ENCODE measurements at places on chromosomes 7 and 10.

- peak; percentile 10 for DNase-seq
Observed at GRCh38 chr10:77421591-77421990, 216.0 kb downstream of the KCNMA1 start.

DNA sequence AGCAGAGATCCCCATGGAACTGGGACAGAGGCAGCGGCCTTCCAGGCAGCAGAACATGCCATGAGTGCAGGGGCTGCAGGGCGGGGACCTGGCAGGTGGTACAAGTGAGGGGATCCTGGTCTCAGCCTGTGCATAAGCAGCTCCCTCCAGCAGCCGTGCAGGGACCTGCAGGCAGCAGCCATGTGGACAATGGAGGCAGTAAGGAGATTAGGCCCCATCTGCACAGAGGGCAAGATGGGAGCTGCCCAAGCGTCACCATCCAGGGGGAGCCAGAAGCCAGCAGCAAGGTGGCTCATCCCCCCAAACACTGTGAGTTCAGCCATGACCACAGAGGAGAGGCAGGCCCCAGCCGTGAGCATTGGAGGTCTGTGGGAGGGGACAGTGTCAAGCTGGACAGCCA is 3.1 kb downstream of the DDC start:
- no peak for DNase-seq

GRCh38 chr10:21531164-21531563 is 2.9 kb upstream of the MLLT10 start:
- DNase-seq: peak; percentile 76

DNA sequence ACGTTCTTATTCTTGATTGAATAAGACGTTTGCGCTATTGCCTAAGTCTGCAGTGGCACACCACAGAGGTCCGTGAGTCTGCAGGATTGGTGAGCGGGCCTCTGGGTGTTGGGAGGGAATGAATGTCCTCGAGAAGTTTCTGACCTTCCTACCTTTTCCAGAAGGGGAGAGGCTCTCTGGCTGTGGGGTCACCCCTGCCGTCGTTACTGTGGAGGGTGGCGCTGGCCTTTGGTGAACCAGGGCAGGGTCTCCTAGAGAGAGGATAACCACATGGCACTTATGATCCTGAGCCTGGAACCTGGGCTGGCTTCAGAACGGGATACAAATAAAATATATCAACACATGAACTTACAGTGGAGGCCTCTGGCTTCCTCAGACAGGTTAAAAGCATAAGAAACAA is 13.8 kb downstream of the IL15RA start:
- DNase-seq: no peak

Measured in hematopoietic multipotent progenitor cell treated with erythropoietin and hydrocortisone succinate and interleukin-3 and kit ligand, for 4 days (in vitro differentiated cells).